Effector CD8-positive, alpha-beta T cell (primary cell): ENCODE measurements at places on chromosomes 12 and 14.

- no peak for DNase-seq
These were observed 1.9 kb upstream of the TBX3 start for GRCh38 chr12:114685869-114686268.

DNA sequence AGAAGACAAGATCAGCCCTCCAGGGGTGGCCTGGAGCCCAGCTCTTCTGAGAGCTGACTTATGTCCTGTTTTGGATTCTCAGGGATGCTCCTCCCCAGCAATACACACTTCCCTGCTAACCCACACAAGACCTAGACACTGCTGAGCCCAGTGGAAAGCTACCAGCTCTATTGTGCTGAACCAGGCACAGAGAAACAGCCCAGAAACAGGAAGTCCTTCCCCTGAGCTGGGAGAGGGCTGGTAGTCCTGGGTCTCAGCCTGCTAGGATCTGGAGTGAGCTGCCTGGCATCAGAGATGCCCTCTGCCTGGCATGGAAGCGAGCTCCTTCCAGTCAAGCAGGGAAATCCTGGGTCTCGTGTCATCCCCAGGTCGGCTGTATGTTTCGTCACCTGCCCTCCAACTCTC lies 1.2 kb upstream of the LAG3 start:
- DNase-seq = no peak

GRCh38 chr14:95026851-95027463 lies 130.4 kb downstream of the DICER1 start:
- DNase-seq = no peak

GRCh38 chr14:96363751-96364336 lies 518 bp downstream of the GSKIP start:
- DNase-seq = no peak

- no peak for DNase-seq
These were observed 171.5 kb upstream of the SFSWAP start for GRCh38 chr12:131539381-131539780.

GRCh38 chr14:69014829-69015259 lies 35.7 kb upstream of the ACTN1 start:
- DNase-seq = no peak

- DNase-seq = no peak
These were observed 39.9 kb upstream of the G2E3 start for GRCh38 chr14:30518867-30519560.

DNA sequence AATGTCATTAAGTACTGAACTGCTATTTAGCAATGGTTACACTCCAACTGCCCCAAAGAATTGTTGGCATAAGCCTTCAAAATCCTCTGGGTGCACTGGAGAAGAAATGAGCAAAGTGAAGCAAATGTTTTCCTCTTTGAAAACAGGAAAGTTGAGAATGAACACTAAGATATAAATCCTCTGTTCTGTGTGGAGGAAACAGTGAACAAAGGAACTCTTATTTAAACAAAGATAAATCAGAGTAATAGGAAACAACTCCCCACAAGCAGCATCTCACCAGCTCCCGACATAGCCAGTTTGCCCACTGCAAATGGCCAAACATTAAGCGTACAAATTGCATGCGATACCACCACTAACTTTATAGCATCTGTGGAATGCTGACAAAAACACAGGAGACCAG lies 54.0 kb downstream of the BCAT1 start:
- no peak for DNase-seq

DNA sequence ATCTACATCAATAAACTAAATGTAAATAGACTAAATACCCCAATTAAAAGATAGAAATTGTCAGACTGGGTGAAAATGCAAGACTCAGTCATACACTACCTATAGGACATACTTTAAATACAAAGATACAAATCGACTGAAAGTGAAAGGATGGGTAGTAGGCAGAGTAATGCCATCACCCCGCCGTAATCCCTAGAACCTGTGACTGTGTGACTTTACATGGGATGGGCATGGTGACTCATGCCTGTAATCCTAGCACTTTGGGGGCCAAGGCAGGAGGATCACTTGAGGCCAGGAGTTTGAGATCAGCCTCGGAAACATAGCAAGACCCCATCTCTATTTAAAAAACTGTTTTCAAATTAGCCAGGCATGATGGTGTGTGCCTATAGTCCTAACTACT lies 2.6 kb upstream of the EVL start:
- no peak for DNase-seq

- no peak for DNase-seq
These were observed 19.1 kb upstream of the ACVR1B start for GRCh38 chr12:51932218-51933076.

DNA sequence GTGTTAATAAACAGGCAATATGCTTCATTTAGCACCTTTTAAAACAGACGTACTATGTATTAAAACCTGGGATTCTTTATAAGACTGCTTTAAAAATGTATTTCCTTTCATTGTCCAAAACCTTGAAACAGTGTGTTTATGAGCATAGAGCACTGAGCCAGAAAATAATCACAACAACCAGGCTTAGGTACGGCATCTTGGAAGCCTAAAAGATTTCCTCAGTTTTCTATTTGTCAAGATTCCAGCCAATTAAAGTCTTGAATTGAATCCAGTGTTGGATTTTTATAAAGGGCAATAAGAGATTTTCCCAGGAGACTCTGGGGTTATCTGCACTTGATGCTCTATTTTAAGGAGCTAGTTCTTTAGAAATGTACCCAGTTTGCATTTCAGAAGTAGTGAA lies 80.3 kb downstream of the GRIP1 start:
- DNase-seq = no peak
